ENCODE measurements at places on chromosomes 4 and X.

- DNase-seq, result no peak
These were observed 131.7 kb downstream of the SLC4A4 start for GRCh38 chr4:71470524-71470923.

- no peak for DNase-seq
These were observed 1.6 kb upstream of the LNX1 start for GRCh38 chr4:53592686-53593501.

DNA sequence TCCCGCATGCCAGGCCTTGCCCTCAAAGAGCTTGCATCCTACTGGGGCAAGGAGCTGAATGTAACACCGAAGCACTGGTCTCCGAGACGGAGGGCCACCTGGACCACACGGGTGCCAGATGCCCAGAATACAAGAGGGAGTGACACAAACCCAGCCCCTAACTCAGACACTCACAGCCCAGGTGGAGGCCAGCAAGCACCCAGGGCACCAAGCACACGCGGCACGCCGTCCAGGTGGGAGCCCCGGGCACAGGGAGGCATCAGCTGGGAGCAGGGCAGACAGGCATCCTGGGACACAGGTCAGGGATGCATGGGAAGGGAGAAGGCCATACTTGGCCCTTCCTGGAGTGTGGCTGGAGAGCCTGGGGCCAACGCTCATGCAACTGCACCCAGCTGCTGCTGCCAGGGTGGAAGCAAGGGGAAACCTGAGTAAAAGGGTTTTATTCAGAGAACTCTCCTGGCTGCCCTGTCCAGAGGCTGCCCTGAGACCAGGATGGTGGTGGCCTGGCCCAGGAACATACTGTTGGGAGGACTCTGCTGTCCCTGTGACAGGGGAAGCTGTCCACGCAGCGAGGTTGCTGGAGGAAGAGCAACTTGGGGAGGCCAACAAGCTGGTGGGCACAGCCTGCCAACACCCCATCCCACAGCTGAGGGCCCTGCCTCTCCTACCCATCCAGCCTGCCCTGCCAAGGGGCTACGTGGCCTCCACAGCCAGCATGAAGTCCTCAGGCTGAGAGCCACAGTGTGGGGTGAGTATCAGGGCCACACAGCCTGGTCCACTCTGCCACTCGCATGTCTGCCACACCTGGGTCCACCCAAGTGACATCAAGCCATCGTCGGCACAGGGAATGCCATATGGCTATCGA is 22.2 kb upstream of the PPP2R2C start:
- DNase-seq, result no peak

DNA sequence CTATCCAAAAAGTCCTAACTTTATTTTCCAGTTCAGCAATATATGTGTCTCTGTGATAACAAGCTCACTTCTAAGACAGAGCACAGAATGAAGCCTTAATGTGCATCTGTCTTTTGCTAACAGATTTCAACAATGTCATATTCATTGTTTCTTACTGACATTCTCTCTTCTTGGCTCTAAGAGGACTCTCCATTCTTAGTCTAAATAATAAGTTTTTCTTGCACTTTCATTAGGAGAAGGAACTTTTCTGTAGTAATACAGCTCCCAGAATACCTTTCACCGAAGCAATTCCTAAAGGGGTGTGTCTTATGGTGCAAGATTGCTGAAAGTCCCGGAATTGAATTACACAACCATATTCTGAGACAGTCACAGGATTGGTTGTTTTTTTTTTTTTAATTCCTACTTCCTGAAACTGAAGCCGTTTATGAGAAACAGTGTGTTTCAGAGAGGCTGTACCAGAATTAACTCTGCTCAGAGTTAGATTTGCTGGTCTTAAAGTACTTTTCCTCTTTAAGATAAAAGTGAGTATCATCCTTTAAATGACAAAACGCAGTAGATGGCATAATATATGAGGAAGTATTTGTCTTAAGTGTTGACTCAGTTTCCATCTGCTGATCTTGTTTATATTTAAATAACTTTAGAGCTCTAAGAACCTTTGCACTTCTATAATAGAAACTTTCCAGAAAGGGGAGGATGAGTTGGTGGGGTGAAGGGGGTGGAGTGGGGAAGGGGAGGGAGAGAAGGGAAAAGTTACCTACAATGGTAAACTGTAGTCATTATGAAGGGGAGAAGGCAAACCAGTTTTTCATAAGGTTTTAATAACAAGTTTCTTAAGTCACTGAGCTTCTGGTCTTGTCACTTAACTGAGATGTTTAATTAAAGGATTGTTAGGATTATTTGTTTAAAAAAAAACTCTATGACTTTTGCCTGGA is at the start of gene ALPK1:
Gene ALPK1, plus strand, starts transcription at position 421 of the 932 bp plus-strand sequence.
- DNase-seq, result no peak

GRCh38 chrX:149871940-149872339 is 9.0 kb upstream of the MAGEA8 start:
- peak; percentile 38 for DNase-seq

DNA sequence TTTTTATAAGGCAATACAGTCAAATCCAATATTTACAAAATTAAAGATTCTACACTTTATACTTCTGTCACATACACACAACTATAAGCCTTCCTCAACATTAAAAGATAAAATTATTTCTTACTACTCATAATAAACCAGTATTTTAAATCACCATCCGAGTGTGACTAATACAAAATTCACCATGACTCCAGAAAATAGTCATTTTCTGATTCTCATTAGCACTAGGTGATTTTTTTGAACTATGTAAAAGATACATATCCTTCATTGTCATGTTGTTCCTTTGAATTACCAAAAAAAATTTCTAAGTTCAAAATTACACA is 646 bp upstream of the SLC7A11 start:
- no peak for DNase-seq

DNA sequence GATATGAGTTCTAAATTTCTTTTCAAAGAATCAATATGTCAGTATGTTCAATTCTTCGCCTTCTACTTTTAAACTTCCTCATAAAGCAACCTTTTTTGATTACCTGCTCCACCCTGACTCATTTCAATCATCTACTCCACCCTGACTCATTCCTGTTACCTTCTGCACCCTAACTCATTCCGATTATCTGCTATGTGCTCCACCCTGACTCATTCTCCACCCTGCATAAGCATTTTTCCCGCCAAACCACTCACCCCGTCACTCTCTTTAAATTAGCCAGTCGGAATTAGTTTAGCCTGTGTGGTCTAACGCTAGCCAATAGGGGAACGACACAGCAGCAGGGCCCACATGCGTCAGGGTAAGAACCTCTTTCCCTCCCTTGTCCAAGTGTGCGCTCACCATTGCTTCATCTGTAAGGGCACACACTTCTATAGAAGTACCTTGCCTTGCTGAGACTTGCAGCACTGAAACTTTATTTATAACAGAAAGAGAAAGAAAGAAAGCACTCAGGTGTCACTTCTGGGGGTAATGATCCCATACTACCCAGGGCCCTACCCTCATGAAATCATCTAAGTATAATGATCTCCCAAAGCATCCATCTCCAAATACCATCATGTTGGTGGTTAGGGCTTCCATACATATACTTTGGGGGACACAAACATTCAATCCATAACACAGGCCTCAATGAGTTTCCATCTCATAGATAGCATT is 875.2 kb downstream of the RAPGEF2 start:
- DNase-seq, result no peak

DNA sequence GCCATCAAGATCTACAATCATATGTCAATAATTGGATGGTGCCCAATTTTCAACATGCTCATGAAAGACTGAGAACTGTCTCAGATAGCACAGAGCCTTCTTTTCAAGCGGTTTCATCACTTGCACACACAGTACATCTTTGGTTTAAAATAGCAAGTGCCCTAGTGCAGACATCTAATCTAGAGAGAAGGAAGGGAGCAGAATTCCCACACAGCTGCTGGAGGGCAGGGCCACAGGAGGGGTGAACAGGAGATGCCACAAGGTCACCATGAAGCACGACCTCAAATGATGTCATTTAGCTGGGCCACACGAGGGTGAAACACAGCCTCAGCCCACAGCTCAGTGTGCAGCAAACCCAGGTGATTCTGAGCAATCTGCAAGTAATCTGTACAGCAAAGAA is 24.3 kb downstream of the LEF1 start:
- DNase-seq, result no peak

- no peak for DNase-seq
These were observed 22.4 kb upstream of the UBA6 start for GRCh38 chr4:67723341-67723740.

DNA sequence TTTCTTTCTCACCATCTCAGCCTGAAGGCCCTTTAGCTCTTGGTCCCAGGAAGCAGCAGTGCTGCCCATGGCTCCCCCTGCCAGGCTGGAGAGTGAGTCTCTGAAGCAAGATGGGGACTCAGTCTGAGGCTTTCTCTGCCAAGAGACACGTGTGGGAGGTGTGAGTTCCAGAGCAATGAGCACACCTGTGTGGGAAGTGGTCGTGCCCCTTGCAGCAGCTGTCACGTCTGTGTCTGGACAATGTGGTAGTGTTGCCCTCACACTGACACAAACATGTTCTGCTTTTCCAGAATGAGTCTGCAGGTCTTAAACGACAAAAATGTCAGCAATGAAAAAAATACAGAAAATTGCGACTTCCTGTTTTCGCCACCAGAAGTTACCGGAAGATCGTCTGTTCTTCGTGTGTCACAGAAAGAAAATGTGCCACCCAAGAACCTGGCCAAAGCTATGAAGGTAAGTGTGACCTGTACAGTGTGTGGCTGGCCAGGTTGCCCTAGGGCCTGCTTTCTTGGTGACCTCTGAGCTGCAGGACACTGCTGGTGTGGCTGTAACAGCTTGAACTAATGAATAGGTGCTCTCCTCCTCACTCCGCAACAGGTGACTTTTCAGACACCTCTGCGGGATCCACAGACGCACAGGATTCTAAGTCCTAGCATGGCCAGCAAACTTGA is 1.9 kb downstream of the TACC3 start:
- DNase-seq, result peak; percentile 37

- DNase-seq, result no peak
These were observed 170.7 kb upstream of the SMARCAD1 start for GRCh38 chr4:94036964-94037363.

GRCh38 chr4:87053802-87054767 is 119.3 kb downstream of the AFF1 start:
- DNase-seq, result no peak

DNA sequence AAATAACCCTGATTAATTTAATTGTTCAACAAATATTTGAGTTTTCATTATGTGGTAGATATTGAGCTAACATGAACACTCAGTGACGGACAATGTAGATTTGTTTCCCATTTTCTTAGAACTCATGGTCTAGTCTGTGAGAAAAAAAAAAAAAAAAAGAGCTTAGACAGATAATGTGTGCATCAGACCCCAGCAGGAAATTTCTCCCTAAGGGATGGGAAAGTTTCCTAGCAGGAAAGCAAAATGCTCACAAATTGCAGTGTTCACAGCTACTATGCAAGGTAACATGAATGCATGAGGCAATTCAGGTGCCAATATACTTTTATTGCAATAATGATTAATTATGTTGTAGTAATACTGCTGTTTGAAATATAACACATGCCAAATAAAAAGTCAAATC is 843.2 kb upstream of the SLIT2 start:
- no peak for DNase-seq

DNA sequence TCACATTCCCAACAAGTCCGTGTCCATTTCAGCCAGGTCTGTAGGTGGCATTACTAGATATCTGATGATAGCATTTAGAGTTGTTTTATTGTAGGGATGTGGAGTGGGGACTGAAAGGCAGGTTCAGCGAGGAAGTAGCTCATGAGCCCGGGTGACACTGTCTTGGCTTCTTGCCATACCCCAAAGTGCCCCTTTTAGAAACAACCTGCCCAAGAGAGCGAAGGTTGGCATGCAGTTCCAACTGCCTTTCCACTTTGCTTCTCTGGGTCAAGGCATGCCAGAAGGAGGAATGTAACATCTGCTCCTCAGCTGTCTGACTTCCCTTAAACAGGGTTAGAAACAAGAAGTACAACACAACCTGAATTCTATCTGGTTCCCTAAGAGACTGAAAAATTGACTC is 9.0 kb downstream of the GRIA3 start:
- no peak for DNase-seq

DNA sequence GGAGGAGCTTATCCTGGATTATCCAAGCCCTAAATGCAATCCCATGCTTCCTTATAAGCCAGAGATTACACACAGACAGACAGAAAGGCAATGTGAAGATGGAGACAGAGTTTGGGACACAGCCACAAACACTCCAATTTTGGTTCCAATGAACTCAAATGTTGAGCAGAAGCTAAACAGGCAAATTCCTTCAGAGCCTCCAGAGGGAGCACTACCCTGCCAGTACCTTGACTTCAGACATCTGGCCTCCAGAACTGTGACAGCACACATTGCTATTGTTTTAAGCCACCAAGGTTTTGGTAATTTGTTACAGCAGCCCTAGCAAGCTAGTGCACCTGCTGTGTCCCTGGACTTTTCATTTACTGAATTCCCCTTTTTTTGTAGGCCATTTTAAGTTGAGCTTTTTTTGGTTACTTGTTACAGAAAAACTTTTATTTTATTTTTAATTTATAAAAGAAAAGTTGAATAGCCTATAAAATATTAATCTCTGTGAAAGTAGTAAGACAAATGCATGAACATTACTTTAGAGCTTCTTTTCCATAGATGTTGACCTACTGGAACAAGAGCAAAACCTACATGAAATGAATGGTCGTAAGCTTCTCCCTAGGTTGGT is 33.4 kb upstream of the SRD5A3 start:
- no peak for DNase-seq

GRCh38 chr4:111960241-111960667 is 185.0 kb upstream of the FAM241A start:
- DNase-seq, result no peak

GRCh38 chrX:47148946-47149345 is 3.9 kb downstream of the RBM10 start:
- DNase-seq, result no peak

- DNase-seq, result no peak
These were observed 1693.1 kb upstream of the TENM3 start for GRCh38 chr4:180550106-180550505.

DNA sequence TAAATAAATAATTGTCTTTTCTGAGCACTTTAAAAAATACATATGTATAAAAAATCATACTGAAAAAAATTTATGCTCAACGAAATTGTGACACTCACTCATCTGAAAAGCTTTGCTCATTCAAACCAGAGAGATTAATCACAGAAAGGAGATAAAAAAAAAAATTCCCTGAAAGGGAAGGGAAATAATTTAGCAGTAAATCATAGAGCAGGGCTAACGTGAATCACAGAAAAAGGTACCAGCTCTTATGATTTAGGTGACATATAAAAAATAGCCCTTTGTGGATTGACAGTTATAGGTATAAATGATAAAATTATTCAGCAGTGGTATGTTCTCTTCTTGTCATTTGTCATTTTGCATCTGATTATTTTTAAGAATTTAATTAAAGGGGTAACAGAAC is 552.7 kb upstream of the TENM3 start:
- no peak for DNase-seq

GRCh38 chrX:46236411-46236810 is 308.8 kb downstream of the ZNF674 start:
- no peak for DNase-seq

- DNase-seq, result no peak
These were observed 31.6 kb upstream of the KIT start for GRCh38 chr4:54626113-54626512.

GRCh38 chr4:78767350-78767749 is 8.8 kb upstream of the BMP2K start:
- no peak for DNase-seq

All from activated effector memory CD4-positive, alpha-beta T cell treated with Interleukin-2 at 50 U/mL for 16 hours (primary cell).